ENCODE measurements at places on chromosomes 16 and 17. TPM values are rescaled to one million over a fixed set of nuclear protein-coding genes. Genes with fewer than 3 reads are reported as not detected.

The KRT31 gene
- total RNA-seq: 0.47 TPM

The PPM1E gene
- total RNA-seq: 2.2 TPM

The SOCS3 gene
- 39.2 TPM for total RNA-seq

The MYL11 gene
- total RNA-seq: 1,522 TPM

The LHX1 gene
- 50.7 TPM for total RNA-seq

The GJD3 gene
- total RNA-seq: 0.88 TPM
